ENCODE measurements at places on chromosomes 16 and 17. TPM values are rescaled to one million over a fixed set of nuclear protein-coding genes. Genes with fewer than 3 reads are reported as not detected.

DNA sequence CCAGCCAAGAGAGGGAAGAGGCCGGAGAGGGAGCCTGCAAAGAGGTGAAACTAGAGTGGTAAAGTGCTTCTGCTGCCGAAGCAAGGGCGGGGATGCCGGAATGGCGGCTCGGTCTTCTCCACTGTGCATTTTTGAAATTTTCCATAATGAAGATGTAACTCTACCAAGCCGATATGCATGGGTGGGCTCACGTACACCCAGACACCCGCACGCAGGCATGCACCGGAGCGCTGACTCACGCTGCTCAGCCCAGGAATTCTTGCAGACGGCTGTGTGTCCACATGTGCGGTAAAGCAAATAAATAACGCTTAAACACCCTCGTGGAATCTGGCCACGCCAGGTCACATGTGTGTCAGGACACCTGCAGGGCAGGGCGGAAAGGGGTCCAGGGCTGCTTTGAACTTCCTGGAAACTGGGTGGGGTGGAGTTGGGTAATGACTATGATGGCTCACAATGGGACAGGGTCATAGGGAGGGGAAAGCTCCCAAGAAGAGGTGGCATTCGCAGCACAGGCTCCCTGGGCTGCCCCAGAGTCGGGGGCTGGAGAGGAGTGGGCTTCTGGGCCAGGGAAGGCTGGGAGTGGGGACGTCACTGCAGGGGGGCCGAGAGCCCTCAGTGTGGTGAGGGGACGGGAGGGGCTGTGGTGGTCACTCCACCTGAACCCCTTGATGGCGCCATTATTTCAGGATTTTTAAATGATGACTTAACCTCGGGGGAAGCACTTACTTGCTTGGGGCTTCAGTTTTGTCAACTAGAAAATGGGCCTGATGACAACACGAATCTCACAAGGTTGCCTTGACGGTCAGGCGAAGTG, 265.5 kb downstream of the PARN start:
- no peak for DNase-seq

GRCh38 chr16:11642765-11643116, 25.5 kb upstream of the SNN start:
- no peak for DNase-seq

DNA sequence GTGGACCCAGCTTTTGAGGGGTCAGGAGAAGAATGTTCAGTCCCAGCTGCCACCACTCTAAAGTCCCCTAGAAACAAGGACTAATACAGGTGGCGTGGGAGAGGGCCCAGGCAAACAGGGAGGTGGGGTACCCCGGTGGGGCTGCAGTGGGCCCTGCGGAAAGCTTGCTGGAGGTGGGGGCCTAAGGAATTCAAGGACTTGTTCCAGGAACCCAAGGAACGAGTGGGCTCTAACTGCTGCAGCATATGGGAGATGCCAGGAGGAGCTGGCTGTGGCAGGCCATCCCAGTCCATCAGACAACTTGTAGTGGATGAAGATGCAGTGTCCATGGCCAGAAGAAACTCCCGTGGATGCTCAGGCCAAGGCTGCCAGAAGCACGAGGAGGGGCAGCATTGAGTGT, 10.6 kb downstream of the SNX20 start:
- no peak for DNase-seq

GRCh38 chr16:86069736-86070298, 170.9 kb downstream of the IRF8 start:
- DNase-seq, result no peak

GRCh38 chr17:48163809-48164208, 56.2 kb downstream of the SNX11 start:
- DNase-seq, result no peak

DNA sequence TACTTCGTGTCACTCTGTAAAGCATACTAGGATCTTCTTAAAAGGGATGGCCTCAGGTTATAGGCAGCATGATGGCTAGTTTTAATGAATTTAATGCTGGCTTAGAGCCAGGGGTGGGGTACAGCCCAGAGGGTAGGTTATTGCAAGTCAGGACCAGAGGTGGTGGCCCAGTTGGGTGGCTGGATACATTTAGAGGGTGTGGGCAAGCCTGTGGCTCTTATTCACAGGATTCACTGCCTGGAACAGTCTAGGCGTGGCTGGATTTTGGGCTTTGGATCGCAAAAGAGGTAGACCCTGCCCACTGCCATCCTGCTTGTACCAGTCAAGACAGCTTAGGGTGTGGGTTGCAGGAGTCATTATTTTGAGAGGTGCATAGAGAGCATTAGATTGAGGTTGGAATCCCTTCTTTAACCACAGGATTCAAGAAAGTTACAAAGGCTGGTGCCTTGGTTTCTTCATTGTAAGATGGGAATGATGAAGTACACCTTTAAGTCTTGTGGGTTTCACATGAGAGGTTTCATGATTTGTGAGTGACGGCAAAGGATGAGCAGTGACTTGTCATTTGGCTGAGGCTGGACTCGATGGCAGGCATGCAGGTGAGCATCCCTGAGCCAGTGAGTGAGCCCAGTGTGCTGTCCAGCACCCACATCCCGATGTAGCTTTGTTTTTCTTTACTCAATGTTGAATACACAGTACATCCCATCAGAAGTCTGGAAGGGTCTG, 85.2 kb downstream of the KSR1 start:
- DNase-seq, result no peak

- DNase-seq, result no peak
These were observed 77.4 kb upstream of the MAF start for GRCh38 chr16:79677799-79678530.

- DNase-seq, result no peak
These were observed 12.4 kb upstream of the IL4R start for GRCh38 chr16:27301236-27301861.

GRCh38 chr16:79595931-79596450, 4.5 kb downstream of the MAF start:
- DNase-seq, result no peak

DNA sequence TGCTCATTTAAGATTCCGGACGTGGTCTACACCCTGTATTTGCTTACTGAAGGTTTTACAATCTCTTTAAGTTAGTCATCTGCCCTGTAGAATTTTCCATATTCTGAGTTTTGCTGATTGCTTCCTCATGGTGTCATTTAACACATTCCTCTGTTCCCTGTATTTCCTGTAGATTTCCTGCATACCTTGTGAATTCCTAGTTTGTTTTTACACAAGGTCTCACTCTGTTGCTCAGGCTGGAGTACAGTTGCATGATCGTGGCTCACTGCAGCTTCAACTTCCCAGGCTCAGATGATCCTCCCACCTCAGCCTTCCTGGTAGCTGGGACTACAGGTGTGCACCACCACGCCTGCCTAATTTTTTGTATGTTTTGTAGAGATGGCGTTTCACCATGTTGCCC, 66.8 kb downstream of the CMIP start:
- no peak for DNase-seq

- DNase-seq, result no peak
These were observed 16.3 kb downstream of the MAPT start for GRCh38 chr17:45910667-45911066.

DNA sequence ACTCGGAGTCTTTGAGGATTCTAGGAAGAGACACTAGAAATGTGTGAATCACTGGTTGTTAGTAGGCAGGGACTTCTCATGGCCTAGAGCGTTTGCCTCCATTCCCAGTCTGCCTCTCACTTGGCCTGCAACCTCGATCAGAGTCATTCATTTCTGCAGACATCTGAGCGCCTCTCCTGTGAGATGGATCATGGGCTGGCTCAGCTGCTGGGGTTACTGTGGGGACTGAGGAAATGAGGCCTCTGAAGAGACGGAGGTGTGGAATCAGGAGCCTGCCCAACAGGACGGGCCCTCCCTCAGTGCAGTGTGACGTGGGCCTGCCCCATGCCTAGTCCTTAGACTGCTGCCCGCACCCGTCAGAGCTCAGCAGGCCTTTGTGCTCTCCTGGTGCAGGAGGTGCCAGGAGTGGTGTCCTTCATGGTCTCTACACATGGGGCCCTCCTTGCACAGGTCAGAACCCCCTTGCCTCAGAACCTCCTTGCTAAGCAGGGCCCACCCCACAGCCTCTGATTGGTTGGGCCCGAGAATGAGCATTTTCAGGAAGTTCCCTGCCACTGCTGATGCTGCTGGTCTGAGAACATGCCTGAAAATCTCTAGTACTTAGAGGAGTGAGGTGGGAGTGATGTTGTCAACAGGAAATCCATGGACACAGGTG, 99.4 kb downstream of the NPIPB11 start:
- DNase-seq, result no peak

- DNase-seq, result no peak
These were observed 440.6 kb upstream of the DYNLRB2 start for GRCh38 chr16:80100186-80100585.

DNA sequence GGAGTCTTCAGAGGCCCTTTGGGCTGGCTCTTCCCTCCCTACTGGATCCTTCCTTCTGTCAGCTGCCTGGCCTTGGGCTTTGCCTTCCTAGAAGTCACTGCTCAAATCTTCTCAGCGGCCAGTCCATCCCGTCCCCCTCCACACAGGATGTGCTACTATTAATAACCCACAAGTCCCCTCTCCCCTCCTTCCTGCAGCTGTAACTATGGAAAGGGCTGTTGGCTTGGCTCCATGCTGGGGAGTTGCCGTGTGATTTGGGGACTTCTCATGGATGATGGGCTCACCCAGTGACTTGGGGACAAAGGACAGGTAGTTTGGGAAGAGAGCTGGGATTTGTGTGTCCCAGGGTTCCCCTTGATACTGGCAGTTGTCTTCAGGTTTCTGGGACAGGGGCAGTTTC, 19.4 kb downstream of the TMEM94 start:
- DNase-seq, result peak; percentile 48

GRCh38 chr16:2821487-2822157, 4.6 kb downstream of the PRSS21 start:
- DNase-seq, result no peak

DNA sequence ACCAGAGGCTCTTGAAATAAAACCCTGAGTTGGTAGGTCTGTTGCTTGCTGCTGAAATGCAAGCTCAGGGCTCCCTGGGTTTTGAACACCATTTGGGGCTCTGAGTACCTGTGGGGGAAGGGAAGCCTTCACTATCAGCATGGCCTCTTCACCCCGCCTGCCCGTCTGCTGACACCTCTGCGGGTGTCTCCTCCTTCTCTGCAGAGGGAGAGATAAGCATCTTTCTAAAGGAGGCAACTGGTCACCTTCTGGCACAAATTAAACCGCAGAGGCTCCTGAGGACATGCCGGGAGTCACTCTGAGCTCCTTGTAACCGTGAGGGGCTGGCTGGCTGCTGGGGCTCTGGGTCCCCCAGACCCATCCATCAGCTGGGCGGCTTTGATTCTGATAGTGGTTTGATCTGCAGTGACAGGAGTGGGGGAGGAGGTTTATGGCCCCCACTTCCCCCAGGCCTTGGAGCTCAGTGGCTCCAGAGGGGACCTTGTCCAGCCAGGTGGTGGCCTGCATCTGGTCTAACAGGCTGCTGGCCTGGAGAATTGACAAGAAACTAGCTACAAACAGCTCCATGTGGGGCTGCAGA, 123.5 kb downstream of the IRF8 start:
- no peak for DNase-seq

DNA sequence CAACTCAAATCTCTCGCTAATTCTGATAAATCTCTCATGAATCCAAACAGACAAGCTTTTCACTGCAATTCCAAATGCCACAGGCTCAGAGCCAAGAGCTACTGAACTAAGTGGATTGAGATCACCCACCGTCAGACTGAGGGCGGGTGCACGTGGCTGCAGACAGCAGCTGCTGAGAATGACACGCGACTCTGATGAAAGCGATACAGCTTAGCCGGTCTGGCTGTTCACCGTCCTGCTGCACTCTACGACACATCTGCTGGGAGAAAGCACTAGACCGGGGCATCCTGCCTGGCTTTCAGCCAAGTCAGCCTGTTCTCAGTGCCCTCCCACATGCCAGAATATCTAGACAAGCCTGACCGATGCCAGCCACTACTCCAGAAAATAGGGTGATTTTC, 42.6 kb downstream of the KLHDC4 start:
- DNase-seq, result peak; percentile 75

DNA sequence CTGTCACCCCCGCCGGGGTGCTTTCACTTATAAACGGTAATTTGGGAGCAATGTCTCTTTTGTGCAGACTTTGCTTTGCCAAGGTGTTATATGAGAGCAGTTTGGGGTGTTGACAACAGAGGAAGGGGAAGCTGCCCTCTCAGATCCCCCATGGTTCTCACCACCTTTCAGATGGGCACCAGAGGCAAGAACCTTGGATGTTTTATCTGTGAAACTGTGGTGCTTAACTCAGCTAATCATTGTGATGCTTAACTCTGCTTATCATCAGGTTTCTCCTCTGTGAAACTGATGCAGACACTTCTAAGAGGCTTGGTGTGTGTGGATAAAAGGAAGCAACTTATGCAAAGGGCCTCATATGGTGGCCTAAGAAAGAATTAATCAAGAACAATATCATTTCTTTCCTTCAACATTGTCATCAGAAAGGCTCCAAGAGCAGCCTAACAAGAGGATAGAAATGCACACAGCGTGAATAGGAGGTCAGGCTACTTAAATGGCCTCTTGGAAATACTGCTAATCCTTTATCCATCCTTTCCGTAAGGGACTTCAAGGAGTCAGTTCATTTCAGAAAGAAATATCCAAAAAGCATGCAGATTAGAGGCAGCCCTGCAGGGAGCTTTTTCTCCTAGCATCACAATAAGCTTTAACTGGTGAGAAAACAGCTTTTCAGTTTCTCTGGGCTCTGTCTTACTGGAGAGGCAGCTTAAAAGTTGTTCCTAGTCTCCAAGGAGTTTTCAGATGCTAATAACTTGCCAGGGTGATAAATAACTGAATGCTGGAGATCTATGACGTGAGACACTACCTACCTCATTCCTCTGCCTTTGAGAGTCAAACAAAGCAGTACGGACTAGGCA, 55.1 kb upstream of the CLEC3A start:
- no peak for DNase-seq

DNA sequence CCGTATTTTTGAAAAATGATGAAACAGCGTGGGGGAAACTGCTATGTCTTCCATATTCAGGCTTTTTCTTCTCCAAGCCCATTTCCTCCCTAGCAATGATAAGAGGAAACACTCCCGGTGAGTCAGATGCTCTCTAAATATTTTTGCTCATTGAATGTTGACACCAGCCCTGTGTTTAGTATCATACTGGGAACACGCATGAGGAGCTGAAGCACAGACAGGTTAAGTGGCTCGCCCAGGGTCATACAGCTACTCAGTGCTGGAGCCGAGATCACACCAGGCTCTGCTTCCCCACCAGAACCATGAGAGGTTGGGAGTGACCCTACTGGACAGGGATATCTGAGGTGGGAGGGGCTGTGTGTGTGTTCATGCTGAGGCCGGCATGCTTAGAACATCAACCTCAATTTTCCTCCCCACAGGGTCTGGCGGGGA, 37.8 kb upstream of the ADGRG1 start:
- DNase-seq, result no peak

DNA sequence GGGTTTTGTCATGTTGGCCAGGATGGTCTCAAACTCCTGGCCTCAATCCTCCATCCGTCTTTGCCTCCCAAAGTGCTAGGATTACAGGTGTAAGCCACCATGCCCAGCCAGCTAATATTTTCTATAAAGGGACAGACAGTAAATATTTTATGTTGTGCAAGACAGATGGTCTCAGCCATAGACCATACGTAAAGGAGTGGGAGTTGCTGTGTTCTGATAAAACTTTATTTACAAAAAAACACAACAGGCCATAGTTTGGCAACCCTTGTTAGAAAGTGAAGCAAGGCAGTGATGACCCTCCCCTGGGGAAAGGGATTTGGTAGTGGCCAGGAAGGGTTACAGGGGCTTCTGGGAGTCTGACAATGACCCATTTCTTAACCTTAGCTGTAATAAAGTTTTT, 119.7 kb downstream of the GSG1L start:
- no peak for DNase-seq

The LDHD gene
- 26.6 TPM for total RNA-seq

The CTRB2 gene
- total RNA-seq, result not detected

The HIRIP3 gene
- total RNA-seq, result 13.0 TPM

The HBM gene
- total RNA-seq, result not detected

The TBC1D3 gene
- not detected for total RNA-seq

The ABCC12 gene
- total RNA-seq, result not detected

The CMTM1 gene
- total RNA-seq, result 3.0 TPM

The TBX4 gene
- not detected for total RNA-seq

Measured in left cardiac atrium (tissue), 4 donors.